ENCODE measurements at places on chromosomes 2 and 18. TPM values are rescaled to one million over a fixed set of nuclear protein-coding genes. Genes with fewer than 3 reads are reported as not detected.
A peak's percentile ranks its signal among the peaks of the same experiment; 100 is the strongest.

DNA sequence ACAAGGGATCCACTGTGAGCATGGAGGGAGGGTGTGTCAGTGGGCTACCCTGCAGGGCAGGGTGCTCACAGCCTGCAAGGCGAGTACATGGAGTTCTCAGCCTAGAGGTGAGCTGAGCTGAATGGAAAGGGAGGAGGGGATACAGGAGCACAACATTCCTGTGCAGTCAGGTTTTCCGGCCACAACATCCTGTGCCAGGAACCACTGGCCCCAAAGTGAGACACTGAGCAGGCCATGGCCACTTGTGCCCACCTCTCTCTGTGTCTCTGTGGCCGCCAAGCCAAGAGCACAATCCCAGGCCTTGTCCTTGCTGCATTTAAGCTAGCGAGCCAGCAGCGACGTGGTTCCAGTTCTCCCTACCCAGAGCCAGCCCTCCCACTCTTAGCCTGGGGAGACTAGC is 6.1 kb downstream of the DOK1 start:
- H3K4me3 ChIP-seq: no peak overlapping the region
- peaks cover 27% of the 10 kb centered on the region for H3K27me3 ChIP-seq
- peaks cover 2% of the 10 kb centered on the region for H3K4me1 ChIP-seq
- H3K36me3 ChIP-seq: peaks cover 4% of the 10 kb centered on the region
- DNase-seq: no peak
- no peak overlapping the region for H3K27ac ChIP-seq

DNA sequence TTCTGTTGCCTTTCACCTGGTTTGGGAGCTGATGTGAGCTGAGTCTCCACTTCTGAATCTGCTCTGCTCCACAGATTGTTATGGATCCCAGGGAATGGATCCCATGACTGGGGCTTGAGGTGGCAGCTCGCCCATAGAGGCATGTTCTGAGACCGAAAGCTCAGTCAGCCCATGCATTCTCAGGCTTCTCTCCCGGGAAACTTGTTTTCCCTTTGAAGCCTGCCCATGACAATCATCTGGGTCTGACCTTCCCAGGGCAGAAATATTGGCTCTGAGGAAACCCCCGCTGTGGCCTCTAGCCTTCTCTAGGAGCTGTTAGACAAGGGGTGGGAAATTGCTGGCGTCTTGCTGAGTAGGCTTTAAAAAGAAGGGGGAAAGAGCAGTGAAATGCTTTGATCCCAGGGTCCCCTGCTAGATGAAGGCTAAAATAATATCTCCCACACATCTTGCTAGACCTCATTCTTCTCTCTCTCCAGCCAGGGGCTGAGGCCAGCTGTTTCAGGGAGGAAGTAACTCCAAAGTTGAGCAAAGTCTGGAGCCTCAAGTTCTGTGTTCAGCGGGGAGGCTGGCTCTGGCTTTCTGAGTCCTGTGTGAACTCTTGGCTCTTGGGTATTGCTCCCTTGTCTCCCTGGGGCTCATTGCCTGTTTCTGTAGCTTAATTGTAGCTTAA is 2.0 kb downstream of the VAMP8 start:
- H3K4me3 ChIP-seq: no peak overlapping the region
- peaks cover 2% of the 10 kb centered on the region for H3K27me3 ChIP-seq
- DNase-seq: peak; percentile 65
- no peaks in the 10 kb centered on the region for H3K36me3 ChIP-seq
- peak overlapping the region; percentile 88 for H3K27ac ChIP-seq
- H3K4me1 ChIP-seq: peaks cover 42% of the 10 kb centered on the region

DNA sequence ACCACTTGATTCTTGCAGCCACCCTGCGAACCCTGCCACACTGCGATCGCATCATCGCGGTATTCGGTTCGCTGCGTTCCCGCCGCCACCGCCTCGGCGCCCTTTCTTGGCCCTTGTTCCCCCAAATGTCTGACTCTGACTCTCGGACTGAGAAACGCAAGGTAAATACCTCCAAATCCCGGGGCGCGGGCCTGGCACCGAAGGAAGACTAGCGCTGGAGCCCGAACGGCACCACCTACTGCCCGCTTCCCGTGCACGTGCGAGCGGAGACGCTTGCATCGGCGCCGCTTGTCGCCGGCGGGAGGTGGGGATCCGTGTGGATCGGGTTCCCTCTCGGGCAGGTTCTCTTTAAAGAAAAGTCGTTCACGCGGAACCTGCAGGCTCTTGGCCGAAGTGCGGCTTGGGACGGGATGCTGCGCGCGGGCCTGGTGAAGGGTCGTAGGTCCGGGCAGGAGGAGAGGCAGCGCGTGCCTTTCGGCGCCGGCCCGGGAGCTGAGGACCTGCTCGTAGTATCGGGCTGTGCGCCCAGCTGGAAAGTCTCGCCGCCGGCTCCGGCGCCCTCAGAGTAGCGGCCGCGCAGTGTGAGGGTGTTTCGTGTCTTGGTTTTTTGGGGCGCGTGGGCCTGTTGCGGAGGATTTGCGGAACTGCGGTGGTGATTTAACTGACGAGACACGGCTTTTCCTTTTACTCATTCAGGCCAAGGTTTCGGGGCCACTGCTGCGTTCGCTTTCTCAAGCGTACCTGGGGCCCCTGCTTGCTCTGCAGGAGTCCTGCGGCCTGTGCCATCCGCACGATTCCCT is 514 bp downstream of the BCL2L11 start:
- peaks cover 55% of the 10 kb centered on the region for H3K27me3 ChIP-seq
- H3K4me1 ChIP-seq: peaks cover 48% of the 10 kb centered on the region
- peak; percentile 59 for DNase-seq
- H3K4me3 ChIP-seq: peak overlapping the region; percentile 74
- H3K27ac ChIP-seq: peak overlapping the region; percentile 85

Gene IL1R2
- 0.06 TPM for polyA plus RNA-seq

GRCh38 chr2:27527182-27527581 is 30.5 kb downstream of the GCKR start:
- H3K36me3 ChIP-seq: no peaks in the 10 kb centered on the region
- no peaks in the 10 kb centered on the region for H3K27me3 ChIP-seq
- no peak overlapping the region for H3K4me3 ChIP-seq
- H3K27ac ChIP-seq: no peak overlapping the region
- no peaks in the 10 kb centered on the region for H3K4me1 ChIP-seq

Gene STAT4
- polyA plus RNA-seq: 2.2 TPM

Gene CD8B2
- polyA plus RNA-seq: 0.10 TPM

GRCh38 chr2:133352719-133353118 is 215.5 kb downstream of the NCKAP5 start:
- H3K27me3 ChIP-seq: no peaks in the 10 kb centered on the region
- no peaks in the 10 kb centered on the region for H3K36me3 ChIP-seq
- H3K4me3 ChIP-seq: no peak overlapping the region
- H3K4me1 ChIP-seq: peaks cover 4% of the 10 kb centered on the region
- DNase-seq: peak; percentile 98

DNA sequence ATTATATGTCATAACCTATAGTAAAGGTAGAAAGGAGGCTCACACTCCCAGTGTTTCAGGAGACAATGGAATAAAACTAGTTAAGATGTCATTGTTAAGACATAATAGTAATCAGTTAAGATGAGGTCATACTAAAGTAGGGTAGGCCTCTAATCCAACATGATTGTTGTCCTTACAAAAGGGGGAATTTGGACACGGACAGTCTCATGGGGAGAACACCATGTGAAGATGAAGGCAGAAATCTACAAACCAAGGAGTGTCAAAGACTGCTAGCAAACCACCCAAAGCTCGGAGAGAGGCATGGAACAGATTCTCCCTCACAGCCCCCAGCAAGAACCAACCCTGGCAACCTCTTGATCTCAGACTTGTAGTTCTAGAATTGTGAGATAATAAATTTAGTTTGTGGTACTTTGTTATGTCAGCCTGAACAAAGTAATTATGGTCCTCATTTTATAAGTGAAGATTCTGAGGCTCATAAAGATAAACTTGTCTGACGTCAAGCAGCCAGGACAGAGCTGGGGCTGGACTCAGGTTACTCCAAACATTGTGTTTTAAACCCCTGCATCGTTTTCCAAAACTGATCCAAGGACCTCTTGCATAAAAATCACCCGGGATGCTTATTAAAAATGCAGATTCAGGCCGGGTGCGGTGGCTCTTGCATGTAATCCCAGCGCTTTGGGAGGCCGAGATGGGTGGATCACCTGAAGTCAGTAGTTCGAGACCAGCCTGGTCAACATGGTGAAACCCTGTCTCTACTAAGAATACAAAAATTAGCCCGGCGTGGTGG is 47.8 kb downstream of the CCDC195 start:
- H3K27ac ChIP-seq: no peak overlapping the region
- no peaks in the 10 kb centered on the region for H3K36me3 ChIP-seq
- no peak for DNase-seq
- no peak overlapping the region for H3K4me3 ChIP-seq
- H3K4me1 ChIP-seq: no peaks in the 10 kb centered on the region
- H3K27me3 ChIP-seq: no peaks in the 10 kb centered on the region

- no peaks in the 10 kb centered on the region for H3K4me1 ChIP-seq
- no peak overlapping the region for H3K27ac ChIP-seq
- no peak overlapping the region for H3K4me3 ChIP-seq
- DNase-seq: peak; percentile 22
These were observed 90.3 kb downstream of the RTP5 start for GRCh38 chr2:241959751-241960269.

Gene SLC39A10
- 17.8 TPM for polyA plus RNA-seq

- no peak overlapping the region for H3K4me3 ChIP-seq
- H3K36me3 ChIP-seq: peaks cover 7% of the 10 kb centered on the region
- peak; percentile 71 for DNase-seq
- peaks cover 57% of the 10 kb centered on the region for H3K4me1 ChIP-seq
These were observed 268.7 kb downstream of the LOXHD1 start for GRCh38 chr18:46388286-46388685.

Gene TSPYL6
- 0.08 TPM for polyA plus RNA-seq

DNA sequence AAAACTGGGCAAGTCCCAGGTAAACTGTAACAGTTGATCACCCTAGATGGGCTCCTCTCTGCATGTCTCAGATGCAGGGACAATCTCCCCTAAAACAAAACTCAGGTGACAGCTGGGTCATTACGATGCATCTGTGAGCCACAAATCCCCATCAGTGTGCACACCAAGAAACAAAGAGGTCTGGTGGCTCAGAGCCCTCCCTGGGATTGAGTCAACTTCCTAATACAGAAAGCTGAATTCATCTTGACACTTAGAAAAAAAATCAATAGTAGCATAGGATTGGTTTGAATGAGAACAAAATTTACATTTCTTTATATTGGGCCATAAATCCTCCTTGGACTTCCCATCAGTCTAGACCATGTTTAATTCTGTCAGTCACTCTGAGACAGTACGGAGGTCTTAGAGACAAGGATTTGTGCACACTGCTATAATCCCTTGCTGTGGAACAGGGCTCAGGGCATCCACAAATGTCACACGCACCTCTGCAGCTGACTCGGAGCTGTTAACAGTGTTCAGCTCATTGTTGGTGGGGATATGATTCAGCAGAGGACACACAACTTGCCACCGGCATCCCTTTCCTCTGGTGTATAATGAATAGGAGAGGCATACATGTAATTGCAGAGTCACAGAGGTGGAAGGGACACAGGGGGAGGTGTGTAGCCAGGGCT is 44.5 kb upstream of the DAPL1 start:
- DNase-seq: no peak
- H3K27ac ChIP-seq: no peak overlapping the region
- no peaks in the 10 kb centered on the region for H3K36me3 ChIP-seq
- peaks cover 11% of the 10 kb centered on the region for H3K4me1 ChIP-seq

Gene ICOS
- polyA plus RNA-seq: not detected

DNA sequence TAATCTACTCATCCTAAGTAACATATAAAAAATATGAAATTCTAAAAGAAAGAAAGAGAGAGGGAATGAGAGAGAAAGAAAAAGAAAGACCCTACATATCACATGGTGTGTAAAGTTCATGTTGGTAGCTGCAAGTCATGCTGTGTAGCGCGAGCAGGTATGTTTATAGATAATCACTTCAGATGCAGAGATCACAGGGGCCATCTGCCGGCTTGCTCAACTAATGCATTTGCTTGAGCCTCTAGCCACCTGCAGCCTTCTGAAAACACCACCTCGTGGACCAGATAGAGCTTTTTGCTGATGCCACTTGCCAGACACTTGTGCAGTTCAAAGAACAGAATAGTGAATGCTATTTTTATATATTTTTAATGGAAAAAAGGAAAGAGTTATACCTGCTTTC is 37.6 kb downstream of the CDH7 start:
- H3K27me3 ChIP-seq: no peaks in the 10 kb centered on the region
- no peak for DNase-seq
- no peak overlapping the region for H3K4me3 ChIP-seq
- H3K27ac ChIP-seq: no peak overlapping the region
- no peaks in the 10 kb centered on the region for H3K36me3 ChIP-seq

DNA sequence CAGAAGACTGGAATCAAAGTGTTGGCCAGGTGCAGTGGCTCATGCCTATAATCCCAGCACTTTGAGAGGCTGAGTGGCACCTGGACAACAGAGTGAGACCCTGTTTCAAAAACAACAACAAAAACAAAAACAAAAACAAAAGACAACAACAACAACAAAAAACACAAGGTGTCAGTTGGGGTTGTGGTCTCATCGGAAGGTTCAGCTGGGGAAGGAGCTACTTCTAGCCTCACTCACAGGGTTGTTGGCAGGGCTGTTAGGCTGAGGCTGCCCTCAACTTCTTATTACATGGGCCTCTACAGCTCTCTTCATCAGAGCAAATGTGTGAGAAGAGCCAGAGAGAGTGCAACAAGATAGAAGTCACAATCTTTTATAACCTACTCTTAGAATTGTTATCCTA is 34.6 kb upstream of the CAB39 start:
- no peaks in the 10 kb centered on the region for H3K27me3 ChIP-seq
- H3K27ac ChIP-seq: no peak overlapping the region
- no peak for DNase-seq
- H3K4me3 ChIP-seq: no peak overlapping the region
- H3K36me3 ChIP-seq: no peaks in the 10 kb centered on the region
- peaks cover 15% of the 10 kb centered on the region for H3K4me1 ChIP-seq

DNA sequence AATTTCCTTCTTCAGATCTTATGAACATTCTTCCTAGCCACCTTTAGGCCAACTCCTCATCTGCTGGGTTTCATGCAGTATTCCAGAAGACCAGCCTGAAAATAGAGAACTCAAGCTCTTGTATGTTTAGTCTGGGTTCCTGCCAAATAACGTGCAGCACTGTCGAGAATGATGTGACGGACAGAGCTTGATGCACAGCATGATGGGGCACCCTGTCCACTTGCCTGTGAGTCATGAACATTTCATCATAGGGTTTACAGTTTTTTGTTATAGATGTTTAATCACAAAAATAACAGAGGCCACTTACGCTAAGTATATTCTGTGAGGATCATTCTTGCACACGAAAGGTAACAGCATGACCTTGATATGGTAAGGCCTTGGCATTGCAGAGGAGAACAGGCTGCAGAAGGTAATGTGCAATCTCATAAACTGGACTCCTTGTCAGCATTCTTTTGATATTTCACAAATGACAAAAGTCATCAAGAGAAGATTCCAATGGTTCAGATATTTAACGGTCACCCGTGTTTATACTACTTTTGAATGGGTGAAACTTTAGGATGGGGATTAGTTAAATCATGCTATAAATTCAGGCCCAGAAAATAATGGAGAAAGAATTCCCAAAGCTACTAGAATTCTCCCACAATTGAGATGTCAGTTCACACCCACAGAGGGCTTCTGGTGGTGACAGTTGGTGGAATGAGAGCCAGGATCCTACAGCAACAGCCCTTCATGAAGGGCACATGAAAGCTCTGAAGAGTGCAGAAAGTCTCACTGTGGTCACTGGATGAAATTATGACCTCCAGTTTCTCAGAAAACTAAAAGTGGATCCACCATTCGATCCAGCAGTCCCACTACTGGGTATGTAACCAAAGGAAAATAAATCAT is 396.1 kb upstream of the RAB12 start:
- no peak overlapping the region for H3K27ac ChIP-seq
- no peaks in the 10 kb centered on the region for H3K36me3 ChIP-seq
- DNase-seq: no peak

Data from muscle of leg (tissue), 16 donors.